ENCODE measurements at places on chromosomes 3 and 15. TPM values are rescaled to one million over a fixed set of nuclear protein-coding genes. Genes with fewer than 3 reads are reported as not detected.

GRCh38 chr3:46859001-46859710, 4.1 kb downstream of the MYL3 start:
- no peaks in the 10 kb centered on the region for H3K36me3 ChIP-seq
- no peak for DNase-seq

DNA sequence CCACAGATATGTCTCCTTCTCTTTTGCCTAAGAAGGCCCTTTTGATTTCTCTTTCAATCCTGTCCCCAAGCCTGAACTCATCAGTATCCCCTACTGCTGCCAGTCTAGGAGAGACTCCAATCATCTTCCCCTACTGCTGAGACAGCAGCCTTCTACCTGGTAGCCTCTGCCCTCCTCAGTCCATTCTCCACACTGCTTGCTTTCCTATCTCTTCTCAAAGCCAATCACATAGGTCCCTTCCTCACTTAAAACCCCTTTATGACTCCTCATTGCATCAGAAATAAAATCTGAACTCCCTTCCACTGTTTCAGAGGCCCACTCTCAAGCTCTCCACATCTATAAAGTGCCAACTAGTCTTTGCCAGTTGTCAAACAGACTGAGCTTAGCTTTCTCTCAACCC, 1081.8 kb upstream of the CFAP20DC start:
- no peaks in the 10 kb centered on the region for H3K4me1 ChIP-seq
- no peaks in the 10 kb centered on the region for H3K36me3 ChIP-seq
- no peak overlapping the region for H3K4me3 ChIP-seq
- DNase-seq, result no peak
- no peak overlapping the region for H3K27ac ChIP-seq

GRCh38 chr3:64901522-64901885, 213.7 kb upstream of the ADAMTS9 start:
- DNase-seq, result no peak
- H3K4me3 ChIP-seq, result no peak overlapping the region
- no peak overlapping the region for H3K27ac ChIP-seq
- H3K27me3 ChIP-seq, result no peaks in the 10 kb centered on the region
- no peaks in the 10 kb centered on the region for H3K36me3 ChIP-seq

GRCh38 chr15:58690703-58691102, 58.8 kb downstream of the ADAM10 start:
- H3K27ac ChIP-seq, result no peak overlapping the region
- no peak overlapping the region for H3K4me3 ChIP-seq
- peaks cover 12% of the 10 kb centered on the region for H3K4me1 ChIP-seq
- no peak for DNase-seq
- H3K36me3 ChIP-seq, result no peaks in the 10 kb centered on the region
- no peaks in the 10 kb centered on the region for H3K27me3 ChIP-seq

GRCh38 chr3:150170852-150171520, 200.3 kb upstream of the PFN2 start:
- no peaks in the 10 kb centered on the region for H3K27me3 ChIP-seq
- H3K36me3 ChIP-seq, result no peaks in the 10 kb centered on the region
- no peaks in the 10 kb centered on the region for H3K4me1 ChIP-seq
- H3K27ac ChIP-seq, result no peak overlapping the region

GRCh38 chr3:100269410-100270214, 8.8 kb downstream of the TBC1D23 start:
- no peak overlapping the region for H3K27ac ChIP-seq
- no peak for DNase-seq
- H3K4me3 ChIP-seq, result no peak overlapping the region
- H3K4me1 ChIP-seq, result no peaks in the 10 kb centered on the region
- no peaks in the 10 kb centered on the region for H3K36me3 ChIP-seq
- no peaks in the 10 kb centered on the region for H3K27me3 ChIP-seq

DNA sequence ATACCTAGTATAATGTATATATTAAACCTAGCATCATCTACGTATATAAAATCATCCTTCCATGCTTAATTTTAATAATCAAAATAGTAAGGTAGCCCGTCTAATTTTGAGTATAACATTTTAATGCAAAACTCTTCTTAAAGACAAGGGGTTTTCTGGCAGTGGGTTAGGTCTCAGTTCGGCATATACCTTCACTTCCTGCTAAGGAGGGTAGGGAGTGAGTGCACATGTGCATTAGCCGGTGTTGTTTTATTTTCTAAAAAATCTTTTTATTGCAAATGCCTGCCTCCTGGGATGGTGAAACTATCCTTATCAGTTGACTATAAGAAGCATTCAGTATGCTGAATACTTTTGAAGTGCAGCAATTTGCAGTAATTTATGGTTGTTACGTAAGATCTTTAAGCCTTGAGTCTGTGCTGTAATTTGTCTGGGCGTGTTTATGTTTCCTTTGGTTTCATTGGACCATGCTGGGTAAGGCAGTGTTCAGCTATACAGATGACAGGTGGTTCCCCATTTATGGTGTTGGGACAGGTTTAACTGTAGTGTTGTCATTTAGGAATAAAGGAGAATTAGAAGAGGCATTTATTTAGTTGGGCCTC, 11.7 kb downstream of the ARHGEF26 start:
- H3K27me3 ChIP-seq, result no peaks in the 10 kb centered on the region
- DNase-seq, result no peak
- H3K4me1 ChIP-seq, result no peaks in the 10 kb centered on the region
- H3K36me3 ChIP-seq, result no peaks in the 10 kb centered on the region
- no peak overlapping the region for H3K27ac ChIP-seq

DNA sequence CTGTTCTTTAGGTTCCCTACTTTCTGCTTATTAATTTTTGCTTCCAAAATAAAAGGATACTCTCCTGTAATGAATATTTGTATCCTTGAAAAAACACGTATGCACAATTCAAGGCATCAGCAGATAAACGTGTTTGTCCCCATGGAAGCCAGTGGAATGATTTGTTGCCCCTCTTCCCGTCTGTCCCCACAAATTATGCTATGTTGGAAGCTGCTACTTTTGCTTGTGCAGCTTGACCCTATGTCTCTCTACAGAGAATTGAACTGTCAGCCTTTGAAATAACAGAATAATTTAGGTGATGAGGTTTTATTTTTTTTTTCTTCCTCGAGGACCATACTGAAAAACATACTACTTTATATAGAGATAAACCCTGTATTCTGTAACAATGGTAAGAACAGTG, 401.5 kb upstream of the GOLIM4 start:
- no peak overlapping the region for H3K4me3 ChIP-seq
- no peaks in the 10 kb centered on the region for H3K36me3 ChIP-seq
- no peak overlapping the region for H3K27ac ChIP-seq
- no peaks in the 10 kb centered on the region for H3K27me3 ChIP-seq
- no peak for DNase-seq
- no peaks in the 10 kb centered on the region for H3K4me1 ChIP-seq

- H3K4me1 ChIP-seq, result peaks cover 20% of the 10 kb centered on the region
- H3K36me3 ChIP-seq, result no peaks in the 10 kb centered on the region
- H3K4me3 ChIP-seq, result no peak overlapping the region
Measured at GRCh38 chr3:72413228-72413627, 435.0 kb downstream of the SHQ1 start.

DNA sequence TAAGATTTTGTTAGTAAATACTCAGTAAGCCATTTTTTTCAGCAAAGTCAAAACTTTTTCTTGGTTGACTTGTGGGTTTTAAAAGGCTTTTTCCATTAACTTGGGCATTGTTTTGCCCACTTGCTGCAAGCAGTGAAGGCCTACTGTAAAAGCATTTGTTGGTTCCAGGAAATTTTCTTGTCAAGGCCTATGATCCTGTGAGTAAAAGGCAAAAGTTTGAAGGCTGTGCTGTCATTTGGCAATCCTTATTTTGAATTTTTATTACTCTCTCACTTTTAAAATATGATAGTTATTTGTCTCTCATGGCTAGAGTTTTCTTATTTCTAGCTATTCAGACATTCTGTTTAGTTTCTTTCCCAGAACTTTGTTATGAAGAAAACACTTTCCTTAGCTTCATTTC, 13.0 kb downstream of the P2RY12 start:
- no peaks in the 10 kb centered on the region for H3K27me3 ChIP-seq
- DNase-seq, result no peak
- no peak overlapping the region for H3K4me3 ChIP-seq

The SLC22A13 gene
- 0.19 TPM for total RNA-seq

The SERPINI2 gene
- not detected for total RNA-seq

The ARRDC4 gene
- 3.5 TPM for total RNA-seq

The KNL1 gene
- 0.69 TPM for total RNA-seq

The AGBL1 gene
- total RNA-seq, result not detected
